ENCODE measurements at places on chromosomes 7 and 10. TPM values are rescaled to one million over a fixed set of nuclear protein-coding genes. Genes with fewer than 3 reads are reported as not detected.

DNA sequence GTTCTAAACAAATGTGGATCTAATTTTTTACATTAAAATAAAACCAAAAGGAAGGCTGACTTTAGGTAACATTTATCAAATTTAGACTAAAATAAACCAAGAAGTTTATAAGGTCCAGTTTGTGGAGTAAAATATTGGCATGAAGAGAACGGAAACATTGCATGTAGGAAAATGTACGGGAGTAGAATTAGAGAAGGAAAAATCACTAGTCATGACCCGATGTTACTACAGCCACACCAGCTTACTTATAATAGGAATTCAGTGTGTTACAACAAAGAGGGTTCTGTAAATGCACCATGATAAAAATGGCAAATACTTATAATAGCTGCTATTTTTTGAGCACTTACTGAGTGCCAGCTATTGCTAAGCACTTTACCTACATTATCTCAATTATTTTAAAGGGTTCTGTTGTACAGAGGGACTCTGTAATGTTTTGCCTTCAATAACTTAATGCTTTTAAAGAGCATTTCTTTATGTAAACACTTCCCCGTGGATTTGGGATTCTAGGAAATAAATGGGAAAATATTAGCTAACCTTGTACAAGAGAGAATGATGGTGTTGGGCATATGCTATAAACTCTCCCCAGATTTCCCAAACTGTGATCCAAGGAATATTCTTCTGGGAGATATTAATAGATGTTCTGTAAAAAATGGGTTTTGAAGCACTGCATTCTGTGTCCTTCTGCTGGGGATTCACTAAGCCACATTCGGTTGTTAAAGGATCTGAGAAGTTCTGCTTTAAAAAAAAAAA is 296.7 kb downstream of the BBS9 start:
- H3K4me3 ChIP-seq: no peak overlapping the region
- H3K27ac ChIP-seq: no peak overlapping the region
- peaks cover 20% of the 10 kb centered on the region for H3K4me1 ChIP-seq
- peak; percentile 15 for DNase-seq
- H3K36me3 ChIP-seq: no peaks in the 10 kb centered on the region
- no peaks in the 10 kb centered on the region for H3K27me3 ChIP-seq

- H3K4me1 ChIP-seq: no peaks in the 10 kb centered on the region
- no peaks in the 10 kb centered on the region for H3K27me3 ChIP-seq
- no peak for DNase-seq
- H3K4me3 ChIP-seq: no peak overlapping the region
These were observed 27.6 kb upstream of the CTNNA3 start for GRCh38 chr10:67723601-67724000.

GRCh38 chr7:77266291-77266794 is 66.7 kb upstream of the FGL2 start:
- H3K4me1 ChIP-seq: peaks cover 5% of the 10 kb centered on the region
- peaks cover 15% of the 10 kb centered on the region for H3K36me3 ChIP-seq
- no peak overlapping the region for H3K4me3 ChIP-seq
- no peaks in the 10 kb centered on the region for H3K27me3 ChIP-seq

DNA sequence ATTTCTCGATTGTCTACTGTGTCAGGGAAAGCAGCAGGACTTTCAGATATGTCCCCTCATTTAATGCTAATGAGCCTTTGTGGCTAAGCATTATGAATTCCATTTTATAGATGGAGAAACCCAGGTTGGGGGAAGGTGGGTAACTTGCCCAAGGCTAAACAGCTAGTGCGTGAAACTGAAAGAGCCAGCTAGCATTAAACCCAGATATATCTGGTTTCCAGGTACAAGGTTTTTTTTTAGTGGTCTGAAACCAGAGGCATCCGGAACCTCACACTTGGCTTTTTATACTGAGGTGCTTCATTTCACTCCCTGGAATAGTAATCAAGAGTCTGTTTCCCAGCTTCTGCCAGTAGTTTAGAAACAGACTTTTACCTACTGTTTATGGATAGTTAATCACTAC is 694.8 kb downstream of the PHTF2 start:
- H3K4me1 ChIP-seq: no peaks in the 10 kb centered on the region
- DNase-seq: no peak
- H3K27ac ChIP-seq: no peak overlapping the region

DNA sequence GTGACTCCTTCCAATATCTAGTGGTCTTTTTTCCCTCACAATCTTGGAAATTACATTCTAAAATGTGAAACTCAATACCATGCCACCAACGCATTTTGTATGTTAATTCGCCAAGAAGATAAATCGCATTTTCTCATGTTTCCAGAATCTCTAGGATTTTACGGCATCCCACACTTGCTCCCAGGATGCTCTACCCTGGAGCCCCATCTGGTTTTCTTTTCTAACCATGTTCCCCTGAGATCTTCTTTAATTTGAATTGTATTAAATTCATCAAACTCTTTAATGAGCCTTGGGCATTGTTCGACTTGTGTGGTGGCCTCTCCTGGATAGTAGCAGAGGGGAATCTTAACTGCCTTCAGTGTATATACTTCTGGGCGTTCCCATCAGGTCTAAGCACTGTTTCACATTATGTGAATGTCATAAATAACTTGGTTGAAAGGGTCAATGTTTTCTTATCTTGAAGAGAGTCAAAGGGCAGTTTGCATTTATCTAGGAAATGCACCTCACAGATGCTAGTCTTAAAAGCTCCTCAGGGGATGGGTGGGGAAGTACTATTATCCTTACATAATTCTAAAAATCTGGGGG is 169.1 kb upstream of the MEOX2 start:
- H3K27ac ChIP-seq: no peak overlapping the region
- no peak overlapping the region for H3K4me3 ChIP-seq
- no peaks in the 10 kb centered on the region for H3K4me1 ChIP-seq
- H3K36me3 ChIP-seq: no peaks in the 10 kb centered on the region
- peak; percentile 7 for DNase-seq
- no peaks in the 10 kb centered on the region for H3K27me3 ChIP-seq

DNA sequence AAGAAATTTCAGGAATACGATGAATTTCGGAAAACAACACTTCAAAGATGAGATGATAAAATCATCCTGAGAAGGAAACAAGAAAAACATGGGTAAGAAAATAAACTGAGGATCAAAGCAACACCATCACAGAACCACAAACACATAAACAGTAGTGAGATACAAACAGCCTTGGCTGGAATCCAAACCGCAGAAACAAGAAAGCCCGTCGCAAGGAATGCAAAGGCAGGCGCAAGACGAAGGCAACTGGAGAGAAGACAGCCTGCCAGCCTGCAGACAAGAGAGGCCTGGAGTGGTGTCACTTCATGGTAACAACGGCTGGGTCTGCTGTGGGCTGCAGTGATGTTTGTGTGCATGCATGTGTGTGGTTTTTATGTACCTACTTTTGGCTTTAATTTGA is 61.8 kb upstream of the DRGX start:
- H3K27me3 ChIP-seq: no peaks in the 10 kb centered on the region
- H3K27ac ChIP-seq: no peak overlapping the region
- peak; percentile 9 for DNase-seq
- peaks cover 71% of the 10 kb centered on the region for H3K36me3 ChIP-seq
- H3K4me1 ChIP-seq: no peaks in the 10 kb centered on the region

DNA sequence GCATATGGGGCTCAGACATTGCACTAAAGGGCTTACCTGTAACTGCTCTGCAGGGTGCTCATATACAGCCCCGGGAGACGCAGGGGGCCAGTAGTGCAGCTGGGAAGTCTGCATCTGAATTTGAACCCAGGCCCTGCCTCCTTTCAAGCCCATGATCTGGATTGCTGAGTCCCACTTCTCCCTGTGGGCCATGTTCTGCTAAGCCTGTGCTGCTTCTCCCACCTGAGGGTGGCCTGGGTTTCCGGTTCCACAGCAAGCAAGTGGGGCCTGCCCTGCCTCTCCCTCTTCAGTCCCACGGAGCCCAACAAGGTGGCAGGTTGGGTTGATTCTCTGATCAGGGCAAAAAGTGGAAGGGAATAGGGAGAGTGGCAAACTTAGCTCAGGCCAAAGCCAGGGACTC is 56.6 kb upstream of the GDF10 start:
- no peak overlapping the region for H3K4me3 ChIP-seq
- H3K27ac ChIP-seq: no peak overlapping the region
- no peaks in the 10 kb centered on the region for H3K4me1 ChIP-seq
- no peak for DNase-seq

- H3K4me1 ChIP-seq: peaks cover 9% of the 10 kb centered on the region
- H3K27me3 ChIP-seq: peaks cover 23% of the 10 kb centered on the region
- DNase-seq: no peak
- H3K27ac ChIP-seq: peak overlapping the region; percentile 86
- H3K36me3 ChIP-seq: no peaks in the 10 kb centered on the region
- H3K4me3 ChIP-seq: peak overlapping the region; percentile 79
These were observed 765 bp downstream of the CELF2 start for GRCh38 chr10:11018432-11018841.

DNA sequence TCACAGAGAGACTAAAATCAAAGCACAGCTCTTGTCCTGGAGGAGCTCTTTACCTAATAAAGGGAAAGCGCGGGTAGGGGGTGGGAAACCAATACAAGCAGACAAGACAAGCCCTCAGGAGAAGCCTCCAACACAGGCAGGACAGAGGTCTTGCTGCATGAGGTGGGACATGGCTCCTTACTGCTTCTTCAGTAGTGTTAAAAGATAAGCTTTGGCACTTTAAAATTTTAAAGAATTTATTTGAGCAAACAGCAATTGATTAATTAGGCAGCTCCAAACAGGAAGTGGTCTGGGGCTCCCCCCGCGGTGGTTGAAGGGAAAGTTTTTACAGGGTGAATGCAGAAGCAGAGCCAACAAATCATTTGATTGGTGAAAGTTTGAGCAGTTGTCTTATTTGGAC is 50.3 kb upstream of the MACC1 start:
- H3K4me3 ChIP-seq: no peak overlapping the region
- DNase-seq: no peak
- H3K4me1 ChIP-seq: no peaks in the 10 kb centered on the region
- H3K27me3 ChIP-seq: no peaks in the 10 kb centered on the region

DNA sequence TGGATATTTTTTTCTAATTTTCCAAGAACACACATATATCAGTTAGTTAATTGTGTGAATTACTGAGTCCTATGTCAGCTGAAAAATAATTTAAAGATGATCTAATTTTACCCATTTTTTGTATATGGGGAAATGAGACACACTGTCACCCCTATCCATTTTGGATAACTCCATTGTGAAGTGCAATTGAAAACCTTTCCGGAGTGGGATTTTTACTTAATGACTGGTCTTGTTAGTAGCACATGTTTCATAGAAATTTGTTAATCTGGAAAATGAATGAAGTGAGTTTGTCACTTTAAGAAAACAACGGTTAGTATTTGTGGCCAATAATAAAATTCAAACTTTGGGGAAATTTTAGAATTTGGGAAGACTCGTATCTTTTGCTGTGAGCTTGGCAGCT is 2.0 kb downstream of the GARS1 start:
- no peaks in the 10 kb centered on the region for H3K27me3 ChIP-seq
- DNase-seq: no peak
- H3K27ac ChIP-seq: peak overlapping the region; percentile 97
- peaks cover 29% of the 10 kb centered on the region for H3K36me3 ChIP-seq
- H3K4me3 ChIP-seq: peak overlapping the region; percentile 91

GRCh38 chr10:63711361-63711760 is 190.2 kb downstream of the REEP3 start:
- H3K4me1 ChIP-seq: peaks cover 59% of the 10 kb centered on the region
- no peak overlapping the region for H3K4me3 ChIP-seq
- H3K36me3 ChIP-seq: no peaks in the 10 kb centered on the region
- peak; percentile 72 for DNase-seq
- H3K27me3 ChIP-seq: no peaks in the 10 kb centered on the region

GRCh38 chr7:24907311-24907886 is 72.6 kb downstream of the OSBPL3 start:
- H3K27ac ChIP-seq: peak overlapping the region; percentile 27
- H3K27me3 ChIP-seq: no peaks in the 10 kb centered on the region
- peaks cover 14% of the 10 kb centered on the region for H3K4me1 ChIP-seq
- DNase-seq: no peak
- H3K4me3 ChIP-seq: no peak overlapping the region

- no peak overlapping the region for H3K27ac ChIP-seq
- H3K27me3 ChIP-seq: no peaks in the 10 kb centered on the region
These were observed 495.2 kb downstream of the DNAJB6 start for GRCh38 chr7:157832006-157832405.

DNA sequence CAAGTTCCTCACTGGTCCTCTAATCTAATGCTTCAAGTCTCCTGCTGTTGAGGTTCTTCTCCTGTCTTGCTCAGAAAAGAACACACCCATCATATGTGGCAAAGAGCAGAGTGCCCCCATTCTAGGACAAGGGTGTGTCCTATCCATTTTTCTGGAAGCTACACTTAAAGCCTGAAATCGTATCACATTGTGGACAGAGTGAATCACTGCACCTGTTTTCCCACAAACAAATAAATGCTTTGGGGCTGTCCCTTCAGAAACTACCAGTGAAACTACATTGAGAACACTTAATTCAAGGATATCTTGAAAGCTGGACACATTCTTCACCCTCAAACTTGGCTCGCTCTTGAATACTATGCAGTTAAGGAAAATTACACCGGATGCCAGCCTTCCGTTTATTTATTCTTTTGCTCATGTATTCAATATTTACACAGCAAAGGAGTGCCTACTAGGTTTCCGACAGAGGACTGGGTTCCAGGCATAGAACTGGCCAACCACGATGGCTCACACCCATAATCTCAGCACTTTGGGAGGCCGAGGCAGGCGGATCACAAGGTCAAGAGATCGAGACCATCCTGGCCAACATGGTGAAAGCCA is 473.0 kb downstream of the GALNT17 start:
- H3K4me3 ChIP-seq: no peak overlapping the region
- no peaks in the 10 kb centered on the region for H3K4me1 ChIP-seq
- no peaks in the 10 kb centered on the region for H3K27me3 ChIP-seq

GRCh38 chr10:19843487-19843886 is 27.3 kb downstream of the PLXDC2 start:
- no peaks in the 10 kb centered on the region for H3K36me3 ChIP-seq
- no peaks in the 10 kb centered on the region for H3K27me3 ChIP-seq
- no peak overlapping the region for H3K4me3 ChIP-seq
- no peak overlapping the region for H3K27ac ChIP-seq
- H3K4me1 ChIP-seq: no peaks in the 10 kb centered on the region

The BCL7B gene
- total RNA-seq: 96.9 TPM

The NRCAM gene
- 2.2 TPM for total RNA-seq

The PNLIP gene
- total RNA-seq: not detected

The AS3MT gene
- 0.43 TPM for total RNA-seq

The ATP6V0A4 gene
- not detected for total RNA-seq

The ANAPC16 gene
- 104 TPM for total RNA-seq

The GIMAP7 gene
- 3.2 TPM for total RNA-seq
